ENCODE measurements at places on chromosomes 2 and 18.

- DNase-seq: no peak
Observed at GRCh38 chr2:185952100-185952499, 213.5 kb downstream of the FSIP2 start.

DNA sequence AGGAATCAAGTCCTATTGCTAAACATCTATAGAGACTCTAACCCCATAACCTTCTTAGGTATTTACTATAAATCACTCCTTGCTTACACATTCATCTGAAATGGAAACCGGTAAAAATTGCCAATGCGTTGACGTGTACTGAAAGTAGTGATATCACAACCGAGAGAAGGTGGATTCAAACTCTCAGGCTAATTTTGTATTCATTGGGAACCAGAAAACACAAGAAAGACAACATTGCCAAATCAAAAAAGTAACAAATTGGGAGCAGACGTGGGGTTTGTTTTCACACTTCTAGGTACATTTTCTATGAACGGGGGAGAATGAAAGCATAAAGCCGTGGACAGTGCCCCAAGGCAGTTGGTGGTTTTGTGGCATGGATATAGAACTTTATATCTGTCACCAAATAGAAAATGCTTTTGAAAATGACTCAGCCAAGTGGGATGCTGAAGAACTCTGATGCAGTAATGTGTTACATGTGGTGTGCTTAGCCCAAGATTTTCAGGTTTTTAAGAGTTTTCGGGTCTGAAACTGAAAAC, 155.1 kb upstream of the RASGRP3 start:
- no peak for DNase-seq

DNA sequence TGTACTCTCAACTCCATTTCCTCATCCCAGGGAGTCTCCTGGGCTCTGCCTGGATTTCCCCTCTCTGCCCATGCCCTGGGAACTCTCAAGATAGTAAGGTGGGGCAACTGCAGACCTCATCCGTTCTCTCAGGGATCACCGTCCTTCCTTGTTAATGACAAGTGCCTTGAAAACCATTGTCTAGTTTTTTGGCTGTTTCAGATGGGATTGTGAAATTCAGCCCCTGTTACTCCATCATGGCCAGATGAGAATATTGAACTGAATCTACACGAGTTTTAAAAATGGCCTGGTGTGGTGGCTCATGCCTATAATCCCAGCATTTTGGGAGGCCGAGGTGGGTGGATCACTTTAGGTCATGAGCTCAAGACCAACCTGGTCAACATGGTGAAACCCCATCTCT, 665 bp upstream of the HRH4 start:
- no peak for DNase-seq

DNA sequence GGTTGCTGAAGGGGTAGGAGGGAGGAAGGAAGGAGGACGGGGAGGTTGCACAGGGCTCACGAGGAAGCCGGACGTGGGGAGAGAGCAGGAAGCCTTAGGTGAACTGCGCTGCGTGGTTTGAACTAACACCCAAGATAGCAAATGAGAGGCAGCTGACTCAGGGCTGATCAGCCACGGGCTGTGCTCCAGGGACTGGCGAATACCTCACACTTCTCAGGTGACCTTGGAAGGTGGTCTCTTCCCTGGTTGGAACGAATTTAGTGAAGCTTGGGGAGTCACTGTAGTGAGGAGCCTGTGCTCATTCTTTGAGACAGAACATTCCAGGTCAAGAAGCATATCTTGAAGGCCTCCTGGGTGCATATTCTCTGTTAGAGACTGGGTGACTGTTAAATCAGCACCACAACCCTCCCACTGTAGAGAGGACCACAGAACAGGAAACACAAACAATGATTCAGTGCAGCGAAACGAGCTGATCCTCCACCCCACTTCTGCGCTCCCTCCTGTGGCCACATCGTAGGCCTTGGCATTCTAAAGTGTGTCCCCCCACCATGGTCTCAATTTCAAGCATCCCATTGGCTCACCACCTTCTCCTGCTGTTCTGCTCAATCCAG, 33.8 kb downstream of the TOGARAM2 start:
- no peak for DNase-seq

DNA sequence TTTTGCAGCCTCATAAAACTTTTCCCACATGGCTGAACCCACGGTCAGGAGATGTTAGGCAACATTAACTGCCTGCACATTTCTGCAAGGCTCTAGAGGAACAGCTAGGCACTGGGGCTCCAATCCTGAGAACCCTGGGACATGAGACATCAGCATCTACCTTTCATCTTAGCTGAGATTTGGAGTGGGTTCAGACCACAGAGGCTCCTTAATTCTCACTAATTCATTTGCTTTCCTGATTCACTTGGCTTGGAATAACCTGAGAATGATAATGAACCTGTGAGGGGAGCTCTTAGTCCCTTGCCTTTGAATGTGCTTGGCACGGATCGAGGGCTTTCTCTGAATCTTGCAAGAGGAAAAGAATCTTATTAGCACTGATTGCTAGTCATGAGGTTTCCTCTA, 266.2 kb downstream of the FIGN start:
- DNase-seq: peak; percentile 6

- DNase-seq: peak; percentile 24
Observed at GRCh38 chr2:85852937-85853498, 35.8 kb downstream of the ST3GAL5 start.

- DNase-seq: no peak
Observed at GRCh38 chr2:40332191-40332826, 119.6 kb downstream of the SLC8A1 start.

GRCh38 chr2:26720322-26721114, 28.0 kb downstream of the KCNK3 start:
- DNase-seq: no peak

GRCh38 chr18:46294318-46294717, 190.1 kb downstream of the HAUS1 start:
- no peak for DNase-seq

- DNase-seq: no peak
Observed at GRCh38 chr2:230640540-230641011, 72.1 kb upstream of the CAB39 start.

GRCh38 chr2:215949991-215950404, 63.4 kb downstream of the MREG start:
- no peak for DNase-seq

DNA sequence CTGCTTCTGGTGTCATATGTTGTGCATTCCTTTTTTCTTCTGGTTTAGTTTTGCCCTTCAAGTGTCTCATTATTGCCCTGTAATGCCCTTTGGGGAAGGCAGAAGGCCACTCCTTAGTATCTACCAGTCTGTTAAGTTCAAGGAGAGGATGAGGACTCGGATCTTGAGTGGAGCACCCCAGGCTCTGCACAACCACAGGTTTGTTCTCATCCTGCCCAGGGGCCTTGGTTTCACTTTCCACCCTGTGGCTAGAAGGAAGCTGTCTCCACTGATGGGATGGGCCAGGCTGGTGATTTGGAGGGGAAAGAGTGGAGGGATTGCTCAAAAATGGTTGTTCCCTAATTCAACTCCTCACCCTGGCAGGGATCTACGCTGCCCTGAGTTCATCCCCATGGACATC, 30.2 kb upstream of the RAB11FIP5 start:
- DNase-seq: no peak

DNA sequence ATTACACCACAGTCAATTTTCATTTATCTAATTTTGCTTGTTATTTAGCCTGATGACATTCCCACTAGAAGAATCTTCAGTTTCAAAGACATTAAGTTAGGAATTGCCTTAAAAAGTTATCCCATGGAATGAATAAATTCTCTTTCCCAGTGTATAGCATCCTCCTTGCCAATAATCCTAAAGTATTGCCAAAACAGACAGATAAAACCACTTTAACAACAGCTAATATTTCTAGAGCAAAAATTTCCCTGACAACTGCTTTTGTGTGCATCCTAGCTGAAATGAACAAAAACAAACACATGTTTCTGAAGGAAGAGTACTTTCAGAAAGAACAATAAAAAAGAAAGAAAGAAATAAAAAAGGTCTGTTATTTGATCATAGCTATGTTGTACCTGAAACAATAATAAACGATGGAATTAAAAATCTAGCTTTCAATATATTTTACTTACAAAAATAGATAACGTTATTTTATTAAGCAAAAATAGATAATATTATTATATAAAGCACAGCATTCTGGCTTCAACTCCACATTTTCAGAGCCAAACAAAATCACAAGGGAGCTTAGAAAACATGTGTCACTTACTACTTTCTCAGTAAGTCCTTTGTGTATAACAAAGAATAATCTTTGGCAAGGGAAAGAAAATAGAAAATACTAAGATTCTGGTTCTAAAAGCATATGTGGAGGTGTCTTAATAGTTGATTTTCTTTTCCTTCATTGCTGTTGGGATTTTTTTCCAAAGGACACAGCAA, 939.0 kb upstream of the CRIM1 start:
- DNase-seq: no peak

GRCh38 chr18:47754311-47755101, 176.0 kb downstream of the SMAD2 start:
- no peak for DNase-seq

DNA sequence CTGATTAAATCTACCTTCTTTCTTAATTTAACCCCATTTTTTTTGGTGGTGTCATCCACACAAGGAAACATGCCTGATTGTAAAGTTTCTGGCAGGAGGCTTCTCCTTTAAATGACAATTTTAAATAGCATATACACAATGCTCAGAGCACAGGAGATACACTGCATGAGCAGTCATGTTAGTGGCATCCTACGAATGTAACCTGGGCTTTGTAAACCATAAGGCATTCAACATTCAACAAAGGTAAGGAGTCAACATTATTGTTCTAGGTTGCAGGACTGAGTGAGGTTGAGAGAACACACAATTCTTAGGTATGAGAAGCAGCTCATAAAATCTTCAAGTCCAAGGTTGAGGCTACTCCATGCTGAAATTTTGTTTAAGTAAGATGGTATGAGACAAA, 266.6 kb upstream of the SIX2 start:
- DNase-seq: no peak

DNA sequence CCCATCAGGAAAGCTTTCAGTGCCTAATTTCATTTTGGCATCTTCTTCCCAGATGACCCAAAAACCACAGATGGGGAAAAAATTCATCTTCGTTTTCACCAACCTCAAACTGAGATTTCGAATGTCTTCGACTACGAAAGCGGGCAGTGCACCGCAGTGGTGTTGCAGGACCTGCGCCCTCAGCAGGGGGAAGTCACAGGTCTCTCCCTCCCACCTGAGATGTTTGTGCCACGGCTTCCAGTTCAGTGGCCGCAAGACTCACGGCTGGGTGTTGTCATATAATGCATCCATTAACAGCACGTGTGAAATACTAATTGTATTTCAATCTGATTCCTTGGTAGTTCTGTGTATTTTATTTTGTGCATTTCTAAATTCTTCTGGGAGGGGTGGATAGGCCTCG, 66.2 kb upstream of the SALL3 start:
- no peak for DNase-seq

GRCh38 chr2:77397763-77398162, 124.4 kb downstream of the LRRTM4 start:
- DNase-seq: no peak

DNA sequence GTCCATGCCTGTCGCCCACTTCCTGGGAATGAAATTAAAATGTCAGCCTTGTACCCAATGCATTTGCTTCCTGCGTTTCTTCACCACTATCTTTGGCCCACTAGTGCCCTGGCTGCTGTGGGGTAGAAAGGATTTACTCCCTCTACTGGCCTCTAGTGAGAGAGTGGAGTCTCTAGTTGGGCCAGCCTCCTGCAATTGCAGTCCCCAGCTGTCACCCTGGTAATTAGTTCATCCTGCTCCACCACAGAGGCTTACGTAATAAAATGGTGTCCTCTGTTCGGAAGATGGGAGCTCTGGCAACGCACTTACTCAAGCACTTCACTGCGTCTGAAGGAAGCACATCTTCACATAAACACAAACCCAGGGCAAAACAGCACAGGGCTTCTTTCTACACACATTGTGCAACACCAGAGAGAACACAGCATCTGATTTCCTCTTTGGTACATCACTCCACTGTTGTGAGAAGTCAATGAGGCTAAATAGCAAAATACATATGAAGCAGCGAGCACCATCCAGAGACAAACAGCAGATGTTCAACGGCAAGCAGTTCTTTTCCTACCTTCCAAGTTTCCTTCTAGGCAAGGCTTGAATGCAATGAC, 274.6 kb downstream of the LRATD1 start:
- no peak for DNase-seq

DNA sequence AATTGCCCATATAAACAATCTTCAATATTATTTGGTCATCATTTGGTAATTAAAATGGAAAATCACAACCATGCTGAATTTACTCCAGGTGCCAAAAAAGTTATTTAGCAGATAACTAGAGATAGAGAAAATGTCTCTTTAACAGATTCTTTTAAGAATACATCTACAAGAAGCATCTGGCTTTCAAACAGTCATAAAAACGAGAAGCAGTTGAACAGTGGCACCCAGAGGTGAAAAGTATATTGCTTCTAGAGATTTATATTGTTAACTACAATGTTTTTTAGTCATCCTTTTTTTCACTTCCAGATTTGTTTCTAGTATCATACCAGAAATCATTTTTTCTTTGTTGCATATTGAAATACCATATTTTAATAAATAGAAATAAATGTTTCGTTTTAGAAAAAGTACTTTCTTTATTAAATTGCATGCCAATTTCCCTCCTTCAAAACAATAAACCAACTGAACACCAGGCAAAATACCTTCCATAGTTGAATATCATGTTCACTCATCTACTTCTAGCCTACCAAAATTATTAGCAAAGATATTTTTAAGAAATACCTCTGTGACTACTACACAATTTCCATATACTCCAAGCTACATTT, 65.4 kb upstream of the HNRNPA3 start:
- DNase-seq: peak; percentile 65

DNA sequence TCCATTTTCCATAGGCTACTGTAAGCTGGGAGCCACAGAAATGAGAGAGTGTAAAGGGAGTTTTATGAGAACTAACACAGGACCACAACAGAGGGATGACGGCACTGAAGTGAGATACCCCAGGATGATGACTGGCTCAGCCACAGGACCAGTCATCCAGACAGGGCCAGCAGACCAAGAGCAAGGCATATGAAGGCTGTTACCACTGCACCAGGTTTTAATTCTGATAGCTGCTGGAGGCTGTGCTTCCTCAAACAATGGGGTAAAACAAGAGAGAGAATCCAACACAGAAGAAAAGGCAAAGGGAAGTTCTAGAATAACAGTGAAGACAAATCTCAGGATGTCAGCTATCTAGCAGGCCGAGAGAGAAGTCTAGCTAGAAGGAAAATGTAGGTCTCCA, 94.9 kb downstream of the BCL2 start:
- DNase-seq: no peak

GRCh38 chr2:131588152-131588873, 60.6 kb downstream of the CCDC74A start:
- no peak for DNase-seq

- no peak for DNase-seq
Observed at GRCh38 chr2:128607911-128608506, 289.3 kb upstream of the HS6ST1 start.

- DNase-seq: no peak
Observed at GRCh38 chr2:128377071-128377910, 58.6 kb upstream of the HS6ST1 start.

DNA sequence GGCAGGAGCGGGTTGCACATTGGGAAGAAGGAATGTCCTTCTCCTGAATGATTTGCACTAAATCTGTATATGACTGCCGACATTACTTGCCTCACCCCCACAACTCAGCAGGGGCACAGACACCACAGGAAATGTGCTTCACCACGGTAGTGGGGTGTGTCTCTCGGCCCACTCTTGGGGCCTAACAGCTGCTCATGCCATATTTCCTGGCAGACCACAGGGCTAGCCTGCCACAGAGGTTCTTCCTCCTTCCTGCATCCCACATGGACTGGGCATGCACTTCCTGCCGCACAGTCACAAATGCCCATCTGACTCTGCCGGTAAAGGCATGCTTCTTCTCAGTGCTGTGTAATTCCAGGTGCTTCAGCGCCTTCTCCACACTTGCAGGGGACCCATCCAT, 10.3 kb upstream of the PAPOLG start:
- DNase-seq: no peak

Measured in hippocampal formation (tissue), 2 donors.